ENCODE measurements at places on chromosomes 16 and 17. TPM values are rescaled to one million over a fixed set of nuclear protein-coding genes. Genes with fewer than 3 reads are reported as not detected.

The MYH2 gene
- not detected for total RNA-seq

DNA sequence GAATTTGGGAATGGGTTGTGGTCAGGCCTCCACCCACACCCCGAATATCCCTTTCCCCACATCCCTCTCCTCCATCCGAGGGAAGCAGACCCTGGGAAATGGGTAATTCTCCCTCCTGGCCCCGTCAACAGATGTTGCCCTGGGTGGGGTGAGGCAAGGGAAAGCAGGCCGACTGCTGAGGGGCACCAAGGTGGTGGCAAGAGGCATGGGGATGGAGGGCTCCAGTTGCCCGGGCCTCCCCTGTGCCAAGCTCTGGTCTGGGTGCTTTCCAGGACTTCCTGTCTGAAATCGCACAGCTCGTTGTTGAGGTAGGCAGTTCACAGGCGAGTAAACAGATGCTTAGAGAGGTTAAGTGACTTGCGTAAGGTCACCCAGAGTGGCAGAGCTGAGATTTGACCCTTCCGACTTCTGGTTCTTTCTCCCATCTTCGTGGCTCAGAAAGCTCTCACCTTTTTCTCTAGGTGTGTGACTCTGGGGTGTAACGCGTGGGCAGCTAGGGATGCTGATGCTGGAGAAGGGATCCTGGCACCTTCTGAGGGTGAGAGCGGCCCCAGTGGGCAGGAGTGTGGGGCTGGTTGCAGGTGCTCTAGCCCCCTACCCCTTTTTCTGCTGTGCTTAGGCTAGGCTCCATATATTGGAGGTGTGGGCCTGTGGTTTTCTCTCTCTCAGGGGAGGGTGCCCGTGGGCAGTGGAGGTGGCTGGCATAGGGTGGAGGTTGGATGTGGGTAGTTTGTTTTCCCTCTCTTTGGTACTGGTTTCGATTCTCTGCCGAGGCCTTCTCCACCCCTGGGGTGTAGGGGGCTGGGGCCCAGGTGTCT lies 17.2 kb downstream of the RARA start:
- H3K36me3 ChIP-seq = peaks cover 12% of the 10 kb centered on the region
- H3K4me3 ChIP-seq = peak overlapping the region; percentile 68
- DNase-seq = peak; percentile 80
- H3K27ac ChIP-seq = peak overlapping the region; percentile 97

The SPN gene
- 351 TPM for total RNA-seq

- H3K27ac ChIP-seq = no peak overlapping the region
- no peak for DNase-seq
- H3K27me3 ChIP-seq = no peaks in the 10 kb centered on the region
- peaks cover 1% of the 10 kb centered on the region for H3K36me3 ChIP-seq
Measured at GRCh38 chr16:75589306-75589705, 23.1 kb downstream of the GABARAPL2 start.

- no peak for DNase-seq
- no peaks in the 10 kb centered on the region for H3K36me3 ChIP-seq
- peaks cover 3% of the 10 kb centered on the region for H3K4me1 ChIP-seq
Measured at GRCh38 chr17:59506894-59507726, 58.3 kb upstream of the DHX40 start.

DNA sequence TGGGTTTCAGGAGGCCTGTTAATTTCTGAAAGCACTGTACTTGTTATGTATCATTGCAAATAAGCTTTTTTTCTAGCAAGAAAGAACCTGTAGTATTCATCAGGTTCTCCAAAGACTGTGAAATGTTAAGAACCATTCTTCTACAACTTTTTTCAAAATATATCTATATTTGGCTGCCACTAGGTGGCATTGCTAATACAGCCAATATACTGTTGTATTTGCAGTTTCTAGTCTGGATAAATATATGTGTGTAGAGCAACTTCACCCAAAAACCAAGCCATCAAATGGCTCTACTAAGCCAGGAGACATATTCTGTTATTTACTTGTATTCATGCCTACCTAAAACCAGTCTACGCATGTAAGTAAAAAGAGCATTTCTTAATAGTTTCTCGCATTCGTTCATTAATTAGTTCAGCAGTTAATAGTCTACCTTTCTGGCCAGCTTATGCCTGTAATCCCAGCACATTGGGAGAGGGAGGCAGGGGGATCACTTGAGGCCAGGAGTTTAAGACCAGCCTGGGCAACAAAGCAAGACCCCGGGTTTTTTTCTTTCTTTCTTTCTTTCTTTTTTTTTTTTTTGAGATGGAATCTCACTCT lies 39.5 kb downstream of the VMP1 start:
- H3K27me3 ChIP-seq = no peaks in the 10 kb centered on the region
- peaks cover 20% of the 10 kb centered on the region for H3K4me1 ChIP-seq
- no peak for DNase-seq
- H3K27ac ChIP-seq = peak overlapping the region; percentile 37

- peaks cover 44% of the 10 kb centered on the region for H3K27me3 ChIP-seq
- peak within 1 kb of the TSS; percentile 8 for H3K4me3 ChIP-seq
- H3K36me3 ChIP-seq = no peaks in the 10 kb centered on the region
- peaks cover 5% of the 10 kb centered on the region for H3K4me1 ChIP-seq
- no peak within 1 kb of the TSS for H3K27ac ChIP-seq
Measured at GRCh38 chr16:89828199-89828869, at the start of gene SPIRE2. SPIRE2 (plus strand) TSS chr16:89828475; CDS start chr16:89828551, 76 bp downstream.

DNA sequence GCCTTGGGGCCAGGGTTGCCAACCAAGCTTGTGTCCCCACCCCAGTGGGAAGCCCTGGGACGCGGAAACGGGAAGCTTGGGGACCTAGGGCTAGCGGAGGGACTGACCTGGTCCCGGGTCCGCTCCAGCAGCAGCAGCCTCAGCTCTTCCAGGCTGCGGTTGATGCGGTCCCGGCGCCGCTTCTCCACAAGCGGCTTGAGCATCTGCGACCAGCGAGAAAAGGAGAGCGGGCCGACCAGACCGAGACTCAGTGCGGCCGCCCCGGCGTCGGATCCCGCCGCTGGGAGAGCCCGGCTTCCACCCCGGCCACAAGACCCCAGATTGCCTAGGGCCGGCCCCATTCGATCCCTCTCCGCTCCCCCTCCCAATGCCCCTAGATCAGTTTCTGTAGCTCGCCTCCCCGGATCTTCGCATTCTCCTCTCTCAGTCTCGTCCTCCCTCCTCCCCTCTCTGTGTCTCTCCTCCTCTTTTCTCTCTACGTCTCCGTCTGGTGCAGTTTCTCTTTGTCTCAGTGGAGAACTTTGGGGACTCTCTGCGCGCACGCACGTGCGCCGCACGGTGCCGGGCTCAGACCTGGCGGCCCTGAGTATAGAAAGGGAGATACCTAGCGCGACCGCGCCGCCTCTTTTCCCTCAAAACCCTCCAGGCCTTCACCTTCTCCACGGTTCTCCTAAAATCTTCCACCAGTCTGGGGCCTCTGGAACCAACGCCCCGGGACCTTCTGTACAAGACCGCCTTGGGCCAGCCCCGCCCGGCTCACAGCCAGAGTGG lies 797 bp downstream of the HES7 start:
- peaks cover 43% of the 10 kb centered on the region for H3K27me3 ChIP-seq
- H3K36me3 ChIP-seq = no peaks in the 10 kb centered on the region
- peaks cover 69% of the 10 kb centered on the region for H3K4me1 ChIP-seq
- peak; percentile 55 for DNase-seq
- peak overlapping the region; percentile 67 for H3K27ac ChIP-seq
- peak overlapping the region; percentile 95 for H3K4me3 ChIP-seq

The SLC47A1 gene
- total RNA-seq = 0.19 TPM
